NCI-H2171 treated with DMSO at 0.1 percent for 48 hours (cell line): ENCODE measurements at places on chromosomes 7 and 10.

- peak; percentile 66 for DNase-seq
These were observed 284.9 kb upstream of the AOAH start for GRCh38 chr7:37009125-37009675.

GRCh38 chr7:41655426-41655825, 47.5 kb downstream of the INHBA start:
- no peak for DNase-seq

DNA sequence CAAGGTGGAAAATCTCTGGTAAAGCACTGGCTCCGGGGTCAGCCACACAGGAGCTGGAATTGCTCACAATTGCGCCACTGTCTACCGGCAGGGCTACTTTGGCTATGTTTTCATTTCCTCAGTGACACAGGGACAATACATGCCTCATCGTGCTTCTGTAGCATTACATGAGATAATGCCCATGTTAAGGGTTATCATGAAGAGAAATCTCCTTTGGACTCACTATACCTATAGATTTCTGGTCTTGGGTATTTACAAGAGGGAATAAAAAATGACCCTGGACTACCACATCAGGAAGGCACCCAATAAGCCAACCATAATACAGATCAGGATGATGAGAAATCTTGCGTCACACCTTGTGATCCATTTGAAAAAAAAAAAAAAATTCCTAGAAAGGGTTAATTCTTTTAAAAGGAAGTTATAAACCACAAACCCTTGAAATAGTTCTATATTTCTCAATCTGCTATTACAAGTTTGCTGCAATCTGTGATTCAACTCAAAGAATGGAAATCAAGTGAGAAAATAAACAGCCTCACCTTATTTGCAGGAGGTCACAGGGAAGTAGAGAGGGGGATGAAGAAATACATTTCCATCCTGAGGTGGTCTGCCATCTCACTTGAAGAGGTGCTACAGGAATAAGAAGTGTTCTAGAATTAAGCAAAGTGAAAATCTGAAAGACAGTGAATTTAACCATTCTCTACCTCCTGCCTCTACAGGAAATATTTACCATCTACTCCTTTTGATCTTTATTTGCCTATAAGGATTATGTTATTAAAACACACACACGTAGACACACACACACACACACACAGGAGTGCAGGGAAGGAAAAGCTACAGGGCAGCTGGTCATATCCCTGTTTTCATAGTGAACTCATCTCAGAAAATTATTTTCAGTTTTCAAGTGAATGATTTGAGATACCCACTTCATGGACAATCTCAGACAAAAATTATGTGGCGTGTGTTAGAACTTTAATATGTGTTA, 231.3 kb upstream of the CELF2 start:
- DNase-seq: no peak

DNA sequence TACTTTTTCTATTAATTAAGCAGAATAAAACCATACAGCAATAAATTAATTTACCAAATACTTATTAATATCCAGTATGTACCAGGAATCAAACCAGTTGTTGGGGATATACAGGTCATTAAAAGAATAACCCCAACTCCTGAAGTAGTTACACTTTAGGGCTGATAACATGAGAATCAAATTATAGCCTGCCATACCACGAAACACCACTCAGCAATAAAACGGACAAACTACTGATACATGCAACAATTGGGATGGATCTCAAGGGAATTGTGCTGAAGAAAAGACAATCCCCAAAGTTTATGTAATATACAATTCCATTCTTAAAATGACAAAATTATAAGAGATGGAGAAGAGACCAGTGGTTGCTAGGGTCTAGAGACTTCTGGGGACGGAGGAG, 22.7 kb downstream of the MCMBP start:
- DNase-seq: no peak

DNA sequence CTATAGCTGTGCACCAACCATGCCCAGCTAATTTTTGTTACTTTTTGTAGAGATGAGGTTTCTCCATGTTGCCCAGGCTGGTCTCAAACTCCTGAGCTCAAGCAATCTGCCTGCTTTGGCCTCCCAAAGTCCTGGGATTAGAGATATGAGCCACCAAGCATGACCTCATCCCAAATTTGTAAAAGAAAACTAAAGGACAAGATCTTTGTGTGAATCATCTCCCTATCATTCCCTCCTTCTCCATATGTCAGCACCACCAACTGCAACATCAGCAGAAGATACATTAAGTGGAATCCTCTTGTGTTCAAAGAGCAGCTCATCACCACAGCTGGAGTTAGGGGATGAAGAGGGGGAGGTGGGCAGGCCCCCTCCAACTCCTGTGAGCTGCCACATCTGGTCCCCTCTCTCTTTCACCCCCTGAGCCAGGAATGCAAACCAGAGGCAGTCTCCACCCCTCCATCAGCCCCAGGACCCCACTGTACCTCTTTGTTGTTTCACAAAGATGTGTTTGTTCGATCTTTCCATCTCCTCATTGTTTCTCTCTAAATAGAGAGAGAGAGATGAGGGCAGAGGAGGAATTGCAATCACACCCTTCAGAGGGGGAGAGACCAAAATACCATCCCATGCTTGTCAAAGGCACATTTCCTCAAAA, 47.3 kb upstream of the PIP4K2A start:
- DNase-seq: no peak

GRCh38 chr10:72335394-72336258, 19.1 kb downstream of the DNAJB12 start:
- no peak for DNase-seq

DNA sequence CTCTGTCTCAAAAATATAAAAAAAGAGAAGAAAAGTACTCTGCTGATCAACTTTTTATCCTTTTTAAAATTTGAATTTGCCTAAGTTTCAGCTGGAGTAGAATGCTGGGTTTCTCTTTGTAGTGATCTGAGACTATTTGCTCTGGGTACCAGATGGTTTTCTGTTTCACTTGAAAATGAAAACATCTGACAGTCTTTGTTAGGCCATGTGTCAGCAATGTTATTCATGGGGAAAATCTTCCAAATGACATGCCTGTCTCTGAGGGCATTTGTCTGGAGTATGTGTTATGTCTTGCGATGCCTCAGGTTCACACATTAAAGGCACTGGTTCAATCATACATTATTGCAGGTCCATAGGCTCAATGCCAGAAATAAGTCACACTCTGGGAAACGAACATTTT, 175.3 kb upstream of the TMEM229A start:
- DNase-seq: peak; percentile 51

DNA sequence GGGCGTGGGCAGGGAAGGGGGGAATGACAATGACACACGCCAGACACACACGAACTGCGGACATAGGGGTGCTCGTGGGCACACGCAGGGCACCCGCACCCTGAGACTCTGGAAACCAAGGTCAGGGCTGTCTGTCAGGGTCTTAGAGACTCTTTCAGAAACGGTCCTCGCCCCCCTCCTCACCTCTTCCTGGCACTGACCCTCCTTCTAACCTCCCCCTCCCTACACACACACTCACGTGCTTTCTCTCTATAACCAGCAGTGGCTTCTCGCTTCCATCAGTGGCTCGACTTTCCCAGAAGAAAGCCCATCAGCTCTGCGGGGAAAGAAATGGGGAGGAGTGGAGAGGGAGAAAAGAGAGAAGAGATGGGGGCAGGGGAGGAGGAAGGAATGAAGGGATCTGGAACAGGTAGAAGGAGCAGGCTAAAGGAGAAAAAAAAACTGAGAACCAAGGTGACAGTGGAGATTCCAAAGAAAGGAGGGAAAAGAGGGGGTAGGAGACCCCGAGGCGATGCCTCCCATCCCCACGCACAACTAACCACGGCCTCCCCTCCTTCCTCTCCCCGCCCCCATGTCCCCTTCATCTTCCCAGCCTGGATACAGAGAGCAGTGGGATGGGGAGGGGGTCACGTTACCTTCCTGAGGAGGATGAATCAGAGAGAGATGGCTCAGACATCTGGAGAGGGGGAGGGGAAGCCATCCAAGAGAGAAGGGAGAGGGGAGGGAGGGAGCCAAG, 1.7 kb upstream of the VGF start:
- DNase-seq: peak; percentile 89

DNA sequence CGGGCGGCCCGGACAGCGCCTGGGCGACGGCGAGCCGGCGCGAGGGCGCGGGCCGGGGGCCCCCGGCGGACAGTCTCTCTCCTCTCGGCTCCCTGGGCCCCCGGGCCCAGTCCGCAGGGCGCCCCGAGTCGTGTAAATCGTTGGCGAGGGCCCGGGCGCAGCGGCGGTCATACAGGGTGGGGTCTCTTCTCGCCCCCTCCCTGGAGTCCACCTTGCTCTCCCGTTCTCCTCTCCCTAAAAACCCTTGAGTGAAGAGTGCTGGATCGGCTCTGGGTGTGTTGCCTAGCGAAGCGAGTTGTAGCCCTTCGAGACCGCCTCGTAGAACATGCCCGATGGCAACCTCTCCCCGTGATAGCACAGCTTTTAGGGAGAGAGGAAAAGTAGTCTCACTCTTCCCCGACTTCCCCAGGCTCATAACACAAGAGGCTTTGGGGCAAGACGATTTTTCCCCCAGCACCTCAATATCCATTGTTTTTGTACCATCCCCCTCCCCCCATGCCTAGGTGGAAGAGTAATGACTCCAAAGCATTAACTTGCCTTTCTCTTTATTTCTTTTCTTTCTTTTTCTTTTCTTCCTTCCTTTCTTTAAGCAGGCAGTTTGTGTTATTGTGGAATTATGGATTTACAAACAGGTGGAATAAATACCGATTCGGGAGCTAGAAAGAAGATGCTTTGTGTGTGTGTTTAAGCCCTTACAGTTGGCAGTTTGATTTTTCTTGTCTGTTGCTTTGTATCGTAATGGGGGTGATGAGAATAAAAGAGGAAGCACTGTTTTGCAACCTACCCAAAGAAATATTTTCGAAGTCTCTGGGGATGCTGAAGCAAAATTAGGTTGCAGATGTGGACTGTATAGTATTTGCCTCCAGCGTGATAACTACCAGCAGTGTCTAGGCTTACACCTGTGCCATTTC, 822 bp downstream of the SHOC2 start:
- DNase-seq: peak; percentile 48

- DNase-seq: no peak
These were observed 4.8 kb downstream of the MINDY4 start for GRCh38 chr7:30775992-30776391.

DNA sequence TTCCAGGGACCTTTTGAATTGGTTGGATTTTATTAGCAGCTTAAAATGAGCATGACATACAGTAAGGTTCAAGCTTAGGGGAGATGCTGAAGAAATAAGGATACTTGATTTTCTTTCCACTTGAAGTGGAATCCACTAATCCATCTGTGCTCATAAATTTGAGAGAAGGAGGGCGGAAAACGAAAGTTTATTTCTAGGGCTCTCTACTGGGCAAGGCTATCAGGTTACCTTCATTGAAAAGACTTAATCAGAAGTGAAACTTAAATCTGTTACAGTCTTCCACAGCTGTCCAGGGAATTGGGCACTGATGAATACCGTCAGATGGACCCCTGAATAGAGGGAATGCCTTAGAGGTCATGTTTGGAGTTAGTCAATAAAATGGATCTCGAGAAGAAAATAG, 21.8 kb downstream of the AUTS2 start:
- DNase-seq: peak; percentile 89

DNA sequence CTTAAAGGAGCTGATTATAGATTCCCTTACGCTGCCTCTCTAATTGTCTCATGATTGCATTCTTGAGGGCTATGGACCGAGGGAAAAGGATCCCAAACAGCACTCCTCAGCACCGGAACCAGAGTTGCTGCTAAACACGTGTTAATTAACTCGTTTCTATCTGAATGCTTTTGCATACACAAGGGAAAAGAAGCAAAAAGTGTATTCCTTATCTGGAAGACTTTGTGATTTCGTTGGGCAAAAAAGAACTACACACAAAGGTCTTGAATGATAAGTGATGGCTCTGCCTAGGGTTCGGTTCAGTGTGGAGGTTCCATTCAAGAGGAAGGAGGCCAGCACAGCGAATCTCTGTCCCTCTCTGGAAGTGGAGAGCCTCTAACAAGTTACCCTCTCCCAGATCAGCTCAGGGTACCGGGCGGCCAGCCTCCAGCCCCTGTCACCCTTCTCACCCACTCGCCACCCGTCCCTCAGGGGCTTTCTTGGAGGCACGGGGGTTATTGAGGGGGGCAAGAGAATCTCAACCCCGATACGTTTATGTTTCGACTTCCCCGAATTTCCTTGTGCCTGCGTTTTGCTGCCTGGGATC, 515 bp upstream of the SLC4A2 start:
- DNase-seq: peak; percentile 30

DNA sequence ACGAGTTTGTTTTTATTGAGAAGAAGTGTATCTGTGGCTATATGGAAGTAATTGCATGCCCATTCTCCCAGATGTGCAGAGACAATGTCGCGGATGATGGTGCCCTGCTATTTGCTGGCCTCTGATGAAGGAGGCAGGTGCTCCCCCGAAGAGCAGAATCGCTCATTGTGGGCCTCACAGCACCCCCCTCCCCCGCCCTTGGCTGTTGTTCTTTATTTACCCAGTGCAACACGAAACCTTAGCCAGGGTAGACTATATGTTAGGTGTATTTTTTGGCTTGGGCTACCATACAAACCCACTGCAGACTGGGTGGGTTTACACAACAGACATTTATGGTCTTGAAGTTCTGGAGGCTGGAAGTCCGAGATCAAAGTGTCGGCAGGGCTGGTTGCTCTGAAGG, 3.4 kb upstream of the ADCY1 start:
- DNase-seq: no peak

DNA sequence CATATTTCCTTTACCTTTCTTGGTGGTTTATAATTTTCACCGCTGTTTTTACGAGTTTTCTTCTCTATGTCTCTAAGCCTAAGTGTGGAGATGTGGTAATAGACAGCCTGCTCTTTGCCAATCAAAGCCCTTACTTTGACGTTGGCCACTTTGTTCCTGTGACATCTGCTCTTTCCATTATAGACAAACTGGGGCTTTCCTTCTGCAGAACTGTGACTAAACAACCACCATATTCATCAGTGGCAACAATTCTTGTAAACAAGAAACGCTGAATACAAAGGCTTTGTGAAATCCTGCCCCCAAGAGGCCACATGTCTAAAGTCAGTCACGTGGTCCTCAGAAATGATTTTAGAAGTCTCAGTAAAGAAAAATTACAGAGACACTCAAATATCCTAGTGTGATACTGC, 59.6 kb upstream of the CAPZA2 start:
- DNase-seq: peak; percentile 38

DNA sequence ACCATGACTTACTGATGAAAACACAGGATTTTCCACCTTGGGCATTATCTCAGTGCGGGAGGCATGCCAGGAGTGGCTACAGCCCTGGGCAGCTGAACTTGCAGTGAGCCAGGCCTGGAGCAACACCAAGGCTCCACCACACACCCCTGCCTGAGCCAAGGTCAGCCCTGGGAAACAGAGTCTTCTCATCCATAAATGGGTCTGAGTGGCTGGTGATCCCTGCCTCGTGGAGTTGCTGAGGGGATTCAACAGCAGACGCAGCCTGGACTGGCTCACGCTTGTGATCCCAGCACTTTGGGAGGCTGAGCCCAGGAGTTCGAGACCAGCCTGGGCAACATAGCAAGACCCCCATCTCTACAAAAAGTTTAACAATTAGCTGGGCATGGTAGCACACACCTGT, 32.2 kb downstream of the SPOCK2 start:
- no peak for DNase-seq

GRCh38 chr7:29042824-29043231, 84.7 kb upstream of the TRIL start:
- no peak for DNase-seq
